ENCODE measurements at places on chromosomes 5 and 9.

DNA sequence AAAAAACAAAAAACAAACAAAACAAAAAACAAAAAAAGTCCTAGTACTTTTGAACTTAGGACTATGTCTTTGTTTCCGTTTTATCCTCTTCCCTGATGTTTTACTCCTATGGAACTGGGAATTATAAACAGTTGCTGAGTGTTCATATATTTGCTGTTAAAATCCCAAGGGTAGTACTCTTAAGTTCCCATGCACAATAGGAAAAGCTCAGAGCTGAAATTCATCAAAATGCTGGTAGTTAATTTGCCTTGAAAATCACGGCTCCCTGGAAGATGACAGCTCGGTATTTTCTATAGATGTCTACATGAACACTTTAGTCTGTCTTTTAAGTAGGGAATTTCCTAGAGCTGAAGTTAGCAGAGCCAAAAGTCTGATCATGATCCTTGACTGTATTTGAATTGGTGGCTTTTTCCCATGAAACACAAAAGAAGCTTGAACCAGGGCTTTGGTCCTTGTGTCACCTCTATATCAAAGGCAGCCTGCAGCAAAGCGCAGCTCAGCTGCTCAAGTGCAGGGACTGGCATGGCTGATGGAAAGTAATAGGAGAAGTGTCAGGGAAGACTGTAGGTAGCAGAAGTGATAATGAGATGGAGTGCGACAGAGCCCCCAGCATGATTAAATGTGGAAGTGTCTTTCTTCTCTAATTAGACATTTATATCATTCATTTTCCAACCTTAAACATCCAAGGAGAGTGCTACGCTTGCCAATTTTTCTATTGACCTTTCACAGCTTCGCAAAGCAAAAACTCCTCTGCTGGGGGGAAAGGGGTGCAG, 310.9 kb downstream of the TRIM36 start:
- DNase-seq: no peak

- no peak for DNase-seq
These were observed 4.8 kb downstream of the MCIDAS start for GRCh38 chr5:55222092-55222984.

- no peak for DNase-seq
These were observed 82.7 kb downstream of the IZUMO3 start for GRCh38 chr9:24462951-24463350.

DNA sequence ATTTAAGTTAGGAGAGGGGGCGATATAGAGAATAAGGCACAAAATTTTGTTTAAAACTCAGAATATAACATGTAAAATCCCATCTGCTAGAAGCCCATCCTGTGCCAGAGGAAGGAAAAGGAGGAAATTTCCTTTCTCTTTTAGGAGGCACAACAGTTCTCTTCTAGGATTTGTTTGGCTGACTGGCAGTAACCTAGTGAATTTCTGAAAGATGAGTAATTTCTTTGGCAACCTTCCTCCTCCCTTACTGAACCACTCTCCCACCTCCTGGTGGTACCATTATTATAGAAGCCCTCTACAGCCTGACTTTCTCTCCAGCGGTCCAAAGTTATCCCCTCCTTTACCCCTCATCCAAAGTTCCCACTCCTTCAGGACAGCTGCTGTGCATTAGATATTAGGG, 18.3 kb downstream of the MOCS2 start:
- peak; percentile 65 for DNase-seq

DNA sequence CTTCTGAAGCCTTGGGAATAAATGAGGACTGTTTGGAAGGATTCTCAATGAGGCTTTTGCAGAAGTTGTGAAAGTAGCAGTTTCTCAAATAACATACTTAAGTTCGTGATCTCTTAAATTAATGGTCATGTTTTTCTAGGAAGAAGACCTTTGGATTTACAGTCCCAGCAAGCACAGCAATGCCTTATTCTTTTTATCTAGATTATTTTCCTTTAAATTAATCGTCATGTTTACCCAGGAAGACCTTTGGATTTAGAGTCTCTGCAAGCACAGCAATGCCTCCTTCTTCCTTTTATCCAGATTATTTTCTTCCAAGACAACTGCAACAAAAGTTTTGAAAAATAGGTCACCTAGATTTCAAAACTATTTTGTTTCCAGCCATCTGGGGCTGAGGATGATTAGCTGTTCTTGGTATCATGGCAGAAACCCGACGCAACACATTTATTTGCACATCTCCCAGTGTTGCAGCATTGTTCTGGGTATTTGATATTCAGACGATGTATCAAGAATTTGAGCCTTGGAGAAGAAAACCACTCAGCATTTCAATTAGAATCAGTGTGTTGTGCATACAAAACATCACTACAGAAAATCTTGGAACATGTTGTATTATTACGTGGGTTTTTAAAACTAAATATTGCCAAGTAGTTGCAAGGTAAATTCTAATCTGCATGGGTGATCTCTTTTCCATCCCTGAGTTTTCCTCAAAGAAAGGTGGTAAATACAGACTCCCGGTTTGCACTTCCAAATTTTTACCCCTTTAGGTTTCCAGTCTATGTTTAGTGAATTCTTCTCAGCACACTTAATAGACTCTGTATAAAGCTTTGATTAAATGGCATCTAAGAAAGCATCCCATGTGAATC, 50.9 kb downstream of the JAKMIP2 start:
- DNase-seq: no peak

DNA sequence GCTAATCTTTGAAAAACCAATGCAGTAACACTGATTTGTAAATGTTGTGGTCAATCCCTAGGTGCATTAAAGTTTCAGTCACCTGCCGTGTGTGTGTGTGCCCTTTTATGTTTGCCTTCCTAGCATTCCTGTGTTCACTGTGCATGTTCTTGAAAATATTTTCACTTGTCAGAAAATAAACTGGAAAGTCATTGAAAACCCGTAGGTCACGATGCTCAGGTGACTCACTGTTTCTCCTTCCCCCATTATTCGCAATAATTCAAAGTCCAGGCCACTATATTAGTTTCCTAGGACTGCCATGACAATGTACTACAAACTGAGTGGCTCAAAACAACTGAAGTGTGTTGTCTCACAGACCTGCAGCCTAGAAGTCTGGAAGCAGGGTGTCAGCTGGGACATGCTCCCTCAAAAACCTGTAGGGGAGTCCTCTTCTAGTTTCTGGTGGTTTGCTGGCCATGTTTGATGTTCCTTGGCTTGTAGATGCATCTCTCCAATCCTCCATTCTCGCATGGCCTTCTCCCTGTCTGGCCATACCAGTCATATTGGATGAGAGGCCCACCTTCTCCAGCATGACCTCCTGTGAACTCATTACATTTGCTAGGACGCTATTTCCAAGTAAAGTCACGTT, 29.3 kb downstream of the MARVELD2 start:
- DNase-seq: no peak

DNA sequence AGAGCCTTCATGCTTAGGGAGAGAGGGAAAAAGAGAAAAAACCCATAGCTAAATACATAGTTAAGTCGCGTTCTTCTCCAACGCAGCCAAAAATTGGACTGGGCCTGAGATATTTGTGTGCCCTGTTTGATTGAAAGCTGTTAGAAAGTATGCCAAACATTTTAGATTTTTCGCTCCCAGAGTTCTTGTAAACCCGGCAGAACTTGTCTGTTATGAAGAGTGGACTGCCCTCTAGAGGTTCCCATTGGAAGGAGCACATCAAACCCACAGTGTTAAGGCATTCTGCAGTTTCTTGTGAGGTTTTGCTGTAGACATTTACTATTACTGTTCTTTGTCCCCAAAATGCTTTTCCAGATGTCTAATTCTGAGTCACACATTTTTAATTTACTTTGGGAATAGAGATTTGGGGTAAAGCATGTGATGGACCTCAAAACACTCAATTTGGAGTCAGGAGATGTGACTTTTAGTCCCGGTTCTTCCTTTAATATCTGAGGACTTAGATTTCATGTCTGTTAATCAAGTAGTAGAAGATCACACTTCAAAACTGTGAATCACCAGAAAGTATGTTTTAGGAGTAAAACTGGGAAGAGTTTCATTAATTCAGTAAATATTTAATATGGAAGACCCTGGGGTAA, 96.6 kb downstream of the PCSK1 start:
- peak; percentile 90 for DNase-seq

- no peak for DNase-seq
These were observed 539.1 kb downstream of the CDK5RAP2 start for GRCh38 chr9:120040896-120041295.

GRCh38 chr9:2215921-2216441, 200.8 kb downstream of the SMARCA2 start:
- no peak for DNase-seq

DNA sequence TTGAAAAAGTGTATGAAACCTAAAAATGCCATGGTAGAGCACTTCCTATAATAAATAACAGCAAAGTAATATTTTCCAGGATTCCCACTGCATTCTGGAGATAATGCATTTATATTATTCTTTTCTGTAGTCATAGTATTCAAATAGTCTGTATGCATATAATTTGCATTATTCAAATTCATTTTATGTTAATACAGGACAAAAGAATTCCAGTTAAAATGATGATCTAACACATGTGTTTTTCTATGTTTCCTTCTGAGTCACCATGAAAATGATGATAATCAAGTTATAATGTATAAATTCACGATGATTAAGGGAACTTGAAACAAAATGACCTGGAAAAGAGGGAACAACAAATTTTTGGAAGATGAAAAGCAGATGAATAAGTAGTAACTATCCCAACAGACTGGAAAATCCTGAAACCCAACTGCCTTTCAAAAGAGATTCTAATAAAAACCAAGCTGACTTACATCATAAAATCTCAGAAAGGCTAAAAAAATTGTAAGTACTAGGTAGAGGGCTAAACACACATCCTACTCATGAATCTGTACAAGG, 358.6 kb upstream of the PAPPA start:
- peak; percentile 44 for DNase-seq

GRCh38 chr9:101902051-101902450, 163.6 kb upstream of the GRIN3A start:
- no peak for DNase-seq

- peak; percentile 69 for DNase-seq
These were observed 26.3 kb downstream of the SEMA5A start for GRCh38 chr5:9519537-9519936.

DNA sequence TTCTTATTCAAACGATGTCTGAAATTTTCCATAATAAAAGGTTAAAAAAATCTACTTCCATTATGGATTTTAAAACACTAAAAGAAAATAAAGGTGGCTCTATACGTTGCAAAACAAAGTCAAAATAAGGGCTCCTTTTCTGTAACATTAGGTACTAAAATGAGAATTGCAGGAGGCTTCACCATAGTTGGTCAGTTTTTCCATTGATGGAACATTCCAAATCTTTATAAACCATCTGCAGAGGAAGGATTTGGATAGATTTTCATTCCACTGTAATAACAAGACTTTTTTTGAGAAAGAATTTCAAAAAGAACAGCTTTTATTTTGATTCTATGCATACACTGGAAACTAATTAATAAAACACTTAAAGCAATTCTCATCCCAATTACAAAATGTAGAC, 145.6 kb downstream of the LURAP1L start:
- DNase-seq: no peak

DNA sequence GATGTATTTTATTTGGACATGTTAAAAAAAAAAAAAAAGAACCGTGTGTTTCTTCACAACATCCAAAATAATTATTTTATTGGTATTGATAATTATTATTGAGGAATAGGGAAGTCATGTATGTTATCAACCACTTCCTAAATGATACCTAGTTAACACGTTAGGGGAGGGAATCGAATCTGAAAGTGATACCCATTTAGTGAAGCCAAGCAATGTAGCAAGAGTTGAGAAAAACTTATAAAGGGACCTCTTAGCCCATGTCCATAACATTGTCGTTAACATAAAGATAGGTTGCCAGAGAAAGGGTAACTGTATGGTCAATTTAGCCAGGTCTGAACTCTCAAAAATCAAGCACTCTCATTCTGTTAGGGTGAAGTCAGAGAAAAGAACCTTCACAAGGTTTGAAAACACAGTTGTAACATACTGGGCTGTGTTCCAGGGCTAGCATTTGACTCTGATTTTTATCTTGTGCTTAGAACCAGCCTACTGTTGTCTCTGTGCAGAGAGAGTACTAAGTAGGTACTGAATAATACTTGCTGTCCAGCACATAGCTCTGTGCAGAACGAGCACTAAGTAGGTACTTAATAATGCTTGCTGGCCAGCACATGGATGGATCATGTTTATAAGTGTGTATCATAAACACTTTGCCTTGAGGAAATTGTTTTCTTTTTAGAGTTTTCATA, 60.4 kb downstream of the GHR start:
- no peak for DNase-seq

DNA sequence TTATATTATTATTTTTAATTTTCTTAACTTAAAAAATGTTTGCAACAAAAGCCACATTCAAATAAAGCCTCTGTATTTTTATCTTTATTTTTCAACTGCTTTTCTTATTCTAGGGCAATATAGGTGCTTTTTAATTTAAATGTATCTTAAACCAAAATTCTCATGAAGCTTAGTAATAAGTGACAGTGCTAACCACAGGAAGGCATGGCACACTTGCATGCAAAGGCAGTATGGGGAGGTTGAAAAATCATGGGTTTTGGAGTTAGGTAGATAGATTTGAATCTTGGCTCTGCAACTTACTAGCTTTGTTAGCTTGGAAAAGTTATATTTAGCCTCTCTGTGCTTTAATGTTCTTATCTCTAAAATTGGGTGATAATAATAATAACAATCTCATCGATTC, 458.0 kb downstream of the DMAC1 start:
- DNase-seq: no peak

DNA sequence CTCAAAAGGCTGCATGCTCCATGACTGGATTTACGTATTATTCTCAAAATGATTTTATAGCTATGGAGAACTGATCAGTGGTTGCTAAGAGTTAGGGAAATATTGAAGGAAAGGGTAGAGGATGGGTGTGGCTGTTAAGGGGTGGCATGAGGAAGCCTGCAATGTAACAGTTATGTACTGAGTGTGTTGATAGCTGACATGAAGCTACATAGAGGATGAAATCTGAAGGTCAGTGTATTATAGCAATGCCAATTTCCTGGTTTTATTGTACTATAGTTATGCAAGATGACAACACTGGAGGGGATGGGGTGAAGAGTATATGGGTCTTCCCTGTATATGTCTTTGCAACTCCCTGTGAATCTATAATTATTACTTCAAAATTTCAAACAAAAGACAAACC, 51.0 kb downstream of the TMEM245 start:
- no peak for DNase-seq

DNA sequence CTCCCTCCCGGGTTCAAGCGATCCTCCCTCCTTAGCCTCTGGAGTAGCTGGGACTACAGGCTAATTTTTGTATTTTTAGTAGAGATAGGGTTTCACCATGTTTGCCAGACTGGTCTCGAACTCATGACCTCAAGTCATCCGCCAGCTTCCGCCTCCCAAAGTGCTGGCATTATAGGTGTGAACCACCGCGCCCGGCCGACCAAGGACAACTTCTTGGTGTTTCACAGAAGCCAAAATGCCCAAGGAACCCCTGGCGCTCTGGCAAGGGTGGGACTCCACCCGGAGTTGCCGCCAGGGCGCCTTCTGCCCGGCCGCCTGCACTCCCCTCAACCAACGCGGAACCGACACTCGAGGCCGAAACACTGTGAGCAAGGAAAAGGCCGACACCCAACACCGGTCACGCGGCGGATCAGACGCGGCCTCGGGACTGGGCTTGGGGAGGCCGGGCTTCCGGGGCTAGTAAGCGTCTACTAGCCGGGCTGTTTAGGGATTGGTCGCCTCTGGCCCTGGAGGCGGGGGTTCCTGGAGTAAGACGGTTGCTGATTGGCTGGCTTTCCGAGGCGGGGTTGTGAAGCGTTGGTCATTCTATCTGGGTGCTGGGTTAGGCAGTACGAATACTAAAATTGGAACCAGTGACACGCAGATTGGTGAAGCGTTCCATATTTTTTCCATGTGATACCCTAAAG, 7.7 kb upstream of the CFAP157 start:
- peak; percentile 96 for DNase-seq

Data from fibroblast of skin of abdomen (primary cell).